ENCODE measurements at places on chromosomes 2 and 18. TPM values are rescaled to one million over a fixed set of nuclear protein-coding genes. Genes with fewer than 3 reads are reported as not detected.

GRCh38 chr2:133249362-133249761 is 318.9 kb downstream of the NCKAP5 start:
- H3K4me1 ChIP-seq, result no peaks in the 10 kb centered on the region
- no peak overlapping the region for H3K27ac ChIP-seq
- H3K4me3 ChIP-seq, result no peak overlapping the region
- no peak for DNase-seq

The UGT1A4 gene
- total RNA-seq, result not detected

GRCh38 chr2:88692187-88692586 is 714 bp downstream of the RPIA start:
- H3K27ac ChIP-seq, result no peak overlapping the region
- H3K4me3 ChIP-seq, result peak overlapping the region; percentile 73
- no peaks in the 10 kb centered on the region for H3K36me3 ChIP-seq
- no peaks in the 10 kb centered on the region for H3K4me1 ChIP-seq
- no peaks in the 10 kb centered on the region for H3K27me3 ChIP-seq
- no peak for DNase-seq

The MARCO gene
- not detected for total RNA-seq

The CASP10 gene
- total RNA-seq, result 1.4 TPM

The DPP4 gene
- 0.49 TPM for total RNA-seq

The MTHFD2 gene
- 79.5 TPM for total RNA-seq

The TMEM200C gene
- total RNA-seq, result 1.4 TPM

- no peaks in the 10 kb centered on the region for H3K27me3 ChIP-seq
- no peak for DNase-seq
- no peak overlapping the region for H3K4me3 ChIP-seq
- no peaks in the 10 kb centered on the region for H3K36me3 ChIP-seq
Measured at GRCh38 chr2:238636269-238637073, 209.7 kb downstream of the ASB1 start.

DNA sequence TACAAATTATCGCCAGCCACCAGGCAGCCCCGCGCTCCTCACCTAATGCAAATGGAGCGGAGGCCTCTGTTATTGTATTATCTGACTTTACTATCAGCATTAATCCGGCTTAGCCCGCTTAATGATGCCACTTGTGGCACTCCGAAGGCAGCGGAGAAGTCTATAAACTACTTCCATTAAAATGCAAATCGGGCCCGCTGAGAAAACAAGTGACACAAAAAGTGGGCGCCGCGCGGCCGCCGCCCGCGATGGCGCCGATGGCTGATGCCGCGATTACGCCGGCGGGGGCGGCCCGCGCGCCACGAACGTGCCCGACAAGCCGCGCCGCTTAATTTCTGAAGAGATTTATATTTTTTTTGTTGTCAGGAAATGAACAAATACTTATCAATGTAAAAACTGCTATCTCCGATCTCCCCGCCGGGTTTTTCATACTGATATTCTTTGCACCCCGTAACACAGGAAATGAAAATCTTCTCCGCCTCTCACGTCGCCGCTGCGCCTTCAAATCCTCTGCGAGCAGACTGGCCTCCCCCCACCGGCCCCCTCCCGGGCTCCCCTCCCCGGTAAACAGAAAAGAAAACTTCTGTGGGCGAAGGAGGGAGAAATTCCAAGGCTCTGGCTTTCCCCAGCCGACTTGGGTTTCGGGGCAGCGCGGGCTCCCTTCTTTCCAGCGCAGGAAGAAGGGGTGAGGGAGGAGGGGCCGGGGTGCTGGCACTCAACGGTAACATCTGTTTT is 221.8 kb downstream of the INSIG2 start:
- H3K36me3 ChIP-seq, result no peaks in the 10 kb centered on the region
- H3K27ac ChIP-seq, result peak overlapping the region; percentile 55
- peaks cover 6% of the 10 kb centered on the region for H3K4me1 ChIP-seq
- DNase-seq, result peak; percentile 91
- peak overlapping the region; percentile 61 for H3K4me3 ChIP-seq

The BBS5 gene
- total RNA-seq, result 6.2 TPM

- peaks cover 24% of the 10 kb centered on the region for H3K4me1 ChIP-seq
- H3K27ac ChIP-seq, result no peak overlapping the region
- H3K36me3 ChIP-seq, result no peaks in the 10 kb centered on the region
- DNase-seq, result no peak
Measured at GRCh38 chr2:136322428-136322827, 204.5 kb upstream of the CXCR4 start.

The SPHKAP gene
- not detected for total RNA-seq

DNA sequence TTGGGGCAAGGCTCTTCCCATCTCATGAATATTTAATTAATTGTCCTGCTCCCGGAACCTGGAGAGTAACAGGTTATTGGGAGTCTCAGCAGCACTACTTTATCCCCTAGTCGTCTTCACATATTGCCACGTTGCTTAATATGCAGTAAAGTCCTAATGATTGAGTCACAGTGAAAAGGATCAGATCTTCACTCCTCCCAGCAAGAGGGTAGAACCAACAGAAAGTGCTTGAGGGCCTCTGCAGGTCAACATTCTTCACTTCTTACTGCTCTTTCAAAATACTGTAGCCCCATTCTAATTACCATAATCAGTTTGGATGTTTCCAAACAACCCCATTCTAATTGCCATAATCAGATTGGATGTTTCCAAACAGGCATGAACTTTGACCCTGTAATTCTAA is 801.0 kb downstream of the LRRTM4 start:
- H3K27me3 ChIP-seq, result no peaks in the 10 kb centered on the region
- no peak overlapping the region for H3K4me3 ChIP-seq
- DNase-seq, result no peak
- no peaks in the 10 kb centered on the region for H3K36me3 ChIP-seq

- DNase-seq, result no peak
- no peaks in the 10 kb centered on the region for H3K4me1 ChIP-seq
- H3K36me3 ChIP-seq, result no peaks in the 10 kb centered on the region
- no peaks in the 10 kb centered on the region for H3K27me3 ChIP-seq
Measured at GRCh38 chr2:239073270-239073669, 225.4 kb downstream of the TWIST2 start.

The BCL11A gene
- total RNA-seq, result 1.0 TPM

DNA sequence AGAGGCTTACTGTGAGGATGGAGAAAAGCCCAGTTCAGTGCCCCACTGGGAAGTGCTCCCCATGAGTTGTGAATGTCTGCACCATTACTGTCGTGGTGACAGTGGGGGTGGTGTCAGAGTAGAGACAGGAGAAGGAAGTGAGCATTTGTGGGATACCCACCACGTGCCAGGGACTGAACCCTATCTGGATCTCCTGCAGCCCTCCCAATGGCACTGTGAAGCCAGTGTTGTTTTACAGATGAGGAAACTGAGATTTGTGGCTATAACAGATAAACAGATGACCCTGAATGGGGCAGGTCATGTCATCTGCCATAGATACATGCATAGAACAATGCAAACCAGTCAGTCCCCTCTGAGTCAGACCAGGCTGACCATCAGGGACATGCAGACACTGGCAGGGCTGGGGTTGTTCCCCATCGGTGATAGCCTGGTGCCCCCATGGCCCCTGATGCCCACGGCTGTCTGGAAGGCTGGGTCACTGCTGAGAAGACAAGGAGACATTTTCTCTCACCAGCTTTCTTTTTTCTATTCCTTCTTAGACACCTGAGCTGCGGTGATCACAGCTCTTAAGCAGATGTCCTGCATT is 60.8 kb downstream of the EMILIN2 start:
- peaks cover 21% of the 10 kb centered on the region for H3K27me3 ChIP-seq
- no peaks in the 10 kb centered on the region for H3K36me3 ChIP-seq
- peaks cover 2% of the 10 kb centered on the region for H3K4me1 ChIP-seq
- DNase-seq, result no peak

GRCh38 chr2:229673676-229674075 is 40.7 kb downstream of the DNER start:
- H3K36me3 ChIP-seq, result no peaks in the 10 kb centered on the region
- no peak overlapping the region for H3K27ac ChIP-seq
- no peak overlapping the region for H3K4me3 ChIP-seq
- no peaks in the 10 kb centered on the region for H3K27me3 ChIP-seq

DNA sequence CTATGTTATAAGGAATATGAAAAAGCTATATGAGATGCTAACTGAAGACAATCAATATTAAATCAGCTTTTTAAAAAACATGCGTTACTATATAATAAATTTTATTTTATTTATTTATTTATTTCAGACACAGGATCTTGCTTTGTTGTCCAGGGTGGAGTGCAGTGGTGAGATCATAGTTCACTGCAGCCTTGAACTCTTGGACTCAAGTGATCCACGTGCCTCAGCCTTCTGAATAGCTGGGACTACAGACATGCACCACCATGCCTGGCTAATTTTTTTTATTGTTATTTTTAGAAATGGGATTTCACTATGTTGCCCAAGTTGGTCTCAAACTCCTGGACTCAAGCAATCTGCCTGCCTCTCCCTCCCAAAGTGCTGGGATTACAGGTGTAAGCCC is 89.4 kb downstream of the MYOM1 start:
- DNase-seq, result no peak
- no peaks in the 10 kb centered on the region for H3K27me3 ChIP-seq
- no peak overlapping the region for H3K27ac ChIP-seq
- H3K4me1 ChIP-seq, result no peaks in the 10 kb centered on the region
- H3K4me3 ChIP-seq, result no peak overlapping the region
- H3K36me3 ChIP-seq, result no peaks in the 10 kb centered on the region

DNA sequence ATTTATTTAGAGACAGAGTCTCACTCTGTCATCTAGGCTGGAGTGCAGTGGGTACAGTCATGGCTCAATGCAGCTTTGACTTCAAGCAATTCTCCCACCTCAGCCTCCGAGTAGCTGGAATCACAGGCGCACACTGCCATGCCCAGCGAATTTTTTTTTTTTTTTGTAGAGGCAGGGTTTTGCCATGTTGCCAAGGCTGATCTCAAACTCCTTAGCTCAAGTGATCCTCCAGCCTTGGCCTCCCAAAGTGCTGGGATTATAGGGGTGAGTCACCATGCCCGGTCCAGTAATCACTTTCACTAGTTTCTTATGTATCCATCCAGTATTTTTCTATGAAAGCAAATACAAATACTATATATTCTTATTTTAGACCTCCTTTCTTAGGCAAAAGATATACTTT is 24.0 kb downstream of the PRKAG3 start:
- no peak for DNase-seq
- no peaks in the 10 kb centered on the region for H3K36me3 ChIP-seq
- peaks cover 6% of the 10 kb centered on the region for H3K4me1 ChIP-seq
- no peak overlapping the region for H3K27ac ChIP-seq
- no peak overlapping the region for H3K4me3 ChIP-seq

DNA sequence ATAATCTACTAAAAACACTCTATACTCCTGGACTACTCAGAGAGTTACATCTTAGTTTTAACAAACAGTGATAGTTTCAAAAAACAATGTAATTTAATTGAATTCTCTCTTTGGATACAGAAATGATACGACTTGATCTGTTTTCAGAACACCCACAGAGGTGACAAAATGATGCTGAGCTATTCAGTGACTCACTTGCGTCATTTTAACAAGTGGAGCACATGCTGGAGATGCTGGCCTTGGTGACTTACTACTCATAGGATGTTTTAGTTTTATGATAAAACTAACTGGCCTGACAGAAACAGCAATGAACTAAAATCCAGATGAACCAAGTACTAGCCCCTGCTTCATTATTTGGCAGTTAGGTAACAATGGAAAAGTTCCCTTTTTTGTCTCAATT is 101.3 kb upstream of the ITGB6 start:
- H3K36me3 ChIP-seq, result no peaks in the 10 kb centered on the region
- H3K27me3 ChIP-seq, result no peaks in the 10 kb centered on the region
- no peak for DNase-seq
- H3K4me1 ChIP-seq, result no peaks in the 10 kb centered on the region
- no peak overlapping the region for H3K27ac ChIP-seq

The SLC1A4 gene
- 1.3 TPM for total RNA-seq

DNA sequence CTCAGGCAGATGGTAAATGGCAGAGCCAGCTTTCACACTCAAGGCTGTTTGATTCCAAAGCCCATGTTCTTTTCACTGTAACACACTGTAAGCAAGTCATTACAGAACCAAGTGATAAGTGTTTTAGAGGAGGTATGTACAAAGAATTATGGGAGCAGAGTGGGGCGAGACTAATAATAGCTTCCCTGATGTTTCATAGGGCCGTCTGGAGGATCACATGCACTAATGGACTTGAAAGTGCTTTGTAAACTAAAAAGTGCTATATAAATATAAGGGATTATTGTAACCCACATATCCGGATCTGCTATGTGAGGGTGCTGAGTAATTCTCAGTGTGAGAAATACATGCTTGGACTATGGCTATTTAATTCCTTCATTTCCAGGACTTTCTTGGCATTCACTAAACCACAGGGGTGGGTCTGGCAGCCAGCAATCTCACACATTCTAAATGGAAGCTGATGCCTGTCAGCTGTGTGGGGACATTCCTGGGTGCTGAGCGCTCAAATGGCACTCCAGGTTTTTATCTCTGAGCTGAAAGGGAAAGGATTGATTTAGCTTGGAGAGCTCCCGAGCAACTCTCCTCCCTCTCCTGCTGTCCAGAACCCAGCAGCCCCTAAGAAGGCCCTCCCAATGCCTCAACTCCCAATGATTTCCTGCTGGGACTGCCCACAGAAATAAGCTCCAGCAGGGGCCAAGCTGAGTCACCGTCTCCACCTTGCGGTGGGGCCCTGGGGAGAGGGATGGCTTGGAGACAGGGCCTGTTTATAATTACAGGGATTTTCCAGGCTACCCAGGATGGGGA is 222.8 kb downstream of the SOX11 start:
- peak overlapping the region; percentile 26 for H3K27ac ChIP-seq
- H3K36me3 ChIP-seq, result peaks cover 7% of the 10 kb centered on the region
- H3K4me1 ChIP-seq, result peaks cover 21% of the 10 kb centered on the region
- no peaks in the 10 kb centered on the region for H3K27me3 ChIP-seq

GRCh38 chr2:209661286-209661894 is 110.2 kb upstream of the UNC80 start:
- no peaks in the 10 kb centered on the region for H3K36me3 ChIP-seq
- H3K4me1 ChIP-seq, result peaks cover 36% of the 10 kb centered on the region
- H3K4me3 ChIP-seq, result peak overlapping the region; percentile 32
- no peaks in the 10 kb centered on the region for H3K27me3 ChIP-seq
- H3K27ac ChIP-seq, result peak overlapping the region; percentile 46
- peak; percentile 59 for DNase-seq

The SH3RF3 gene
- 0.28 TPM for total RNA-seq

DNA sequence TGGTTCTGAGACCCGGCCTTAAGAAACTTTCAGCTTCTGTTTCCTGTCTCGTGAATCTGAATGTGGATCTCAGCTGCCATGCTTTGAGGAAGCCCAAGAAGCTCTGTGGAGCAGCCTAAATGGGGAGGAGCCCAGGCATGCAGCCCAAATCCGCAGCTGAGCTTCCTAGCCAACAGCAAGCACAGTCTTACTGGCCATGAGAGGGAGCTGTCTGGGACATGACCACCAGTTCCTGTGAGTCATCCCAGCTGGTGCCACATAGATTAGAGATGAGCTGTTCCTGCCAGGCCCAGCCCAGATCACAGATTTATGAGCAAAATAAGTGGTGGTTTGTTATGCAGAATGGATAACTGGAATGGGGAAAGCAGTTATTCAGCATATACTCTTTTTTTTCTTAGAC is 224.4 kb upstream of the APCDD1 start:
- H3K4me1 ChIP-seq, result no peaks in the 10 kb centered on the region
- no peak for DNase-seq
- H3K27me3 ChIP-seq, result no peaks in the 10 kb centered on the region
- no peak overlapping the region for H3K27ac ChIP-seq
- H3K36me3 ChIP-seq, result no peaks in the 10 kb centered on the region

The MEP1B gene
- total RNA-seq, result not detected

GRCh38 chr2:20456636-20457426 is 10.0 kb downstream of the RHOB start:
- H3K27ac ChIP-seq, result no peak overlapping the region

GRCh38 chr2:157377861-157378260 is 52.2 kb upstream of the ERMN start:
- no peak overlapping the region for H3K27ac ChIP-seq
- DNase-seq, result no peak
- H3K4me1 ChIP-seq, result no peaks in the 10 kb centered on the region
- H3K27me3 ChIP-seq, result no peaks in the 10 kb centered on the region
- no peaks in the 10 kb centered on the region for H3K36me3 ChIP-seq
- no peak overlapping the region for H3K4me3 ChIP-seq

All from neural progenitor cell (in vitro differentiated cells).